Kidney capillary endothelial cell (primary cell): ENCODE measurements at places on chromosomes 13 and 19.

- no peak for DNase-seq
Observed at GRCh38 chr13:24161010-24161775, 673 bp downstream of the SPATA13 start.

- no peak for DNase-seq
Observed at GRCh38 chr13:29562786-29563438, 32.6 kb downstream of the SLC7A1 start.

GRCh38 chr13:29936051-29936813, 85.8 kb upstream of the UBL3 start:
- no peak for DNase-seq

- DNase-seq, result peak; percentile 31
Observed at GRCh38 chr19:52638601-52639000, 446 bp upstream of the ZNF83 start.

DNA sequence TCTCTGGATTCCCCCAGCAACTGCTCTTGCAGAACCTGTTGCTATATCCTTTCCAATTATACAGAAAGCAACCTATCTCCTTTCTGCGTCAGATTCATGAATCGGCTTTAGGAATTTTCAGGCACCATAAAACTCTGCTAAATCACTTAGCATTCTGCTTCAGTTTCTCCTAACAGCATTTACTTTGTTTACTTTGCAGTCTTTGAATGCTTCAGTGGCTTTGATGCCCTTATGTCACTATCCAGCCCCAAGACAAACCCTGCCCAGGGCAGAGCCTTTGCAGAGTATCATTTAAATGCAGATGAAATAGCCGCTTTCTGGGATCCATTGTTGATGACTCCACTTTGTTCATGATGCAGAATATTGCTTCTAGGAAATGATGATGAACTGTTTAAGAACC, 43.1 kb downstream of the SLITRK1 start:
- no peak for DNase-seq

- peak; percentile 1 for DNase-seq
Observed at GRCh38 chr19:39969681-39970424, 1.1 kb upstream of the PSMC4 start.

- DNase-seq, result no peak
Observed at GRCh38 chr19:11356074-11356397, 804 bp downstream of the PLPPR2 start.

DNA sequence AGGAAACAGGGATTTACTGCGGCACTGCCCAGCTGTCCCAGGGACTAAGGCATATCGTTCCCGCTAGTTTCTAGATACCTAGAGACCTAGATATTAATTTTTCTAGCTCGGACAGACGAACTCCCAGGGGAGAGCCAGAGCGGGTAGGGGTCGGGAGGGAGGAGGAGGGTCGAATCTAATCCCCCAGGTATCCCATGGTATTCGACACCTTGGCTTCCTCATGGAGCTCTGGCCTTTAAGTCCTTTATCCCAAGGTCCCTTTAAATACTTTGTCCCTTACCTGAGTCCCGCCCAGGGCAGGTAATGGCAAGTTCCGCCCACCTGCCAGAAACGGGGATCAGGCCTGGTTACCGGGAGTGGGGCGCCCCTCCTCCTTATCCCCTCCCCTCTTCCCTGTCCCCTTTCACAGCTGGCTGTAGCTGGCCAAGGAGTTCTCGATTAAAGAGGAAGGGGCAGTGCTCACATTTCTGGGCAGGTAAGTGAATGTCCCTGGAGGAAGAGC, at the start of gene PRRG2:
TSS of gene PRRG2 (plus strand) at position 310 of the 502 bp plus-strand sequence. CDS start 1,904 bp downstream, outside the sequence.
- no peak for DNase-seq

DNA sequence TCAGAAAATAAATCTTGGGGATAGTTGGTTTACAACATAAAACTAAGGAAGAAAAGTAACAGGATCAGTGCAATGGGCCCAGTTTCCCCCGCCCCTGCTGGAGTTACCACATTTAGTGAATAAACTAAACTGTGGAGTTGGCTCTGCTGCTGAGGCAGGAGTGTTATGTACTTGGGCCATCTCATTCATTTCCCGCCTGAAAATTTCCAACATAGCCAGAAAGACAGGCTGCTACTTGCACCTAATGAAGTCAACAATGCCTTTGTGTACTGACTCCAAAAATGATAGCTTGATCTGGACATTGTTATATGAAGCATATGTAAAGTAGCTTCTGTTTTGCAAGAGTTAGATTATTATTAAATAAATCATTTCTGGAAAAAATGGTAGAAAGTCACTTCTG, 7.9 kb upstream of the RNASEH2B start:
- DNase-seq, result no peak

GRCh38 chr13:111027458-111028439, 87.4 kb upstream of the ARHGEF7 start:
- no peak for DNase-seq

DNA sequence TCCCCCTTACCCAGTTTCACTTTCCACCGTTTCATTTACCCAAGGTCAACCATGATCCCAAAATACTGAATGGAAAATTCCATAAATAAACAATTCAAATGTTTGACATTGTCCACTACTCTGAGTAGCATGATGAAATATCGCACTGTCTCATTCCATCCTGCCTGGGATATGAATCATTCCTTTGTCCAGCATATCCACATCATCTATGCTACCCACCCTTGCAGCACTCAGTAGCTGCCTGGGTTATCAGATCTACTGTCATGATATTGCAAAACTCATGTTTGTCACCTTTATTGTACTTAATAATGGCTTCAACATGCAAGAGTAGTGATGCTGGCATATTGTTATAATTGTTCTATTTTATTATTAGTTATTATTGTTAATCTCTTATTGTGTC, 263.9 kb upstream of the NBEA start:
- no peak for DNase-seq

- DNase-seq, result no peak
Observed at GRCh38 chr13:31372454-31372853, 172.7 kb downstream of the B3GLCT start.

- DNase-seq, result no peak
Observed at GRCh38 chr19:2097886-2098327, 1.2 kb downstream of the IZUMO4 start.

GRCh38 chr13:54029720-54030119, 1001.1 kb downstream of the OLFM4 start:
- DNase-seq, result no peak

GRCh38 chr19:35468637-35469036, 20.6 kb downstream of the FFAR2 start:
- DNase-seq, result peak; percentile 42

DNA sequence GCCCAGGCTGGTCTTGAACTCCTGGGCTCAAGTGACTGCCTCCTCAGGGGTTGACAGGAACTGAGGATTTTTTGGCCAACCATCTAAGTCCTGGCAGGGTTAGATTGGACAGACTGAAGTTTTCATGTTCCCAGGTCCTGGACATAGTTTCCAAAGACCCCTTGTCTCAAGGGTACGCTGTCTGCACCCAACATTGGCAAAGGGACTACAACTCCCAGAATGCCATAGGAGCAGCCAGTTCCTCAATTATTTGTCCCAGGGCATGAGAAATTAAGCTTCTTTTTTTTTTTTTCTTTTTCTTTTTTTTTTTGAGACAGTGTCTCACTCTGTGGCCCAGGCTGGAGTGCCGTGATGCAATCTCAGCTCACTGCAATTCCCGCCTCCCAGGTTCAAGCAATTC, 6.9 kb downstream of the GYS1 start:
- no peak for DNase-seq
